NCI-H1105 treated with DMSO at 0.1 percent for 48 hours (cell line): ENCODE measurements at places on chromosomes 3 and 15.

- no peak for DNase-seq
These were observed 363.4 kb downstream of the RBMS3 start for GRCh38 chr3:29644261-29644660.

GRCh38 chr15:97968380-97968779 lies 7.9 kb downstream of the ARRDC4 start:
- no peak for DNase-seq

DNA sequence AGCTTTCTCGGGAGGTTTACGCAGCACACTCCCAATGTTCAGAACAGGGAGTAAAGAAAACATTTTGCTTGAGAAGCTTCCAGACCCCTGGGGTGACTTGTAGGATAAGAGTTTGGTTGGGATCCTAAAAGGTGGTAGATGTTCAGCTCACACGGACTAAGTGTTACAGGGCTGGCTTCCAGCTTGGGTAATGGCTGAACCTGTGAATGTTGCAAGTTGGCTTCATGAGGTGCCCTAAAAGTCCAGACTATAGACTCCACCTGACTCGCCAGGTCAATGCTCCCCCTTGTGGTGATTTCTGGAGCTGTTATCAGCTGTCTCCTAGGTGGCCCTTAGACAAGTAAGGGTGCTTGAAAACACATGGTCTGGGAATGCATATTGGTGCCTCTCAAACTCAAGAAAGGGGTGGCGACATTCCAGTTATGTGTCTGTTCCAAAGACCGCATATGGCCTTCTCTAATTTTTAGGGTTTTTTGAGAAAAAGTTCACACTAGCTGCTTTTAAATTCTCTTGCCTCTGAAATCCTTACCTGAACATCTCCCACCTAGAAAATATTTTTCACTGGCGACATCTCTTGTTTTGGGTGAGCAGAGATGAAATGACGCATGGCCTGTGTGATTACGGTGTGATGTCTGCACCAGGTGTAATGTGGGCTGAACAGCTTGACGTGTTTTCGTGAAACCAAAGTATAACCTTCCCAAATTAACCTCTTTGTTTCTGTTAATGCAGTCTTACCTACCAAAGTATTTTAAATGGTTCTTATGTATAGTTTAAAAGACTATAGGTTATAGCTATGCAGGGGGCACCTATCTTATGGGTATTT lies 175.7 kb upstream of the KBTBD8 start:
- peak; percentile 35 for DNase-seq

GRCh38 chr15:52567871-52568600 lies 794 bp downstream of the ARPP19 start:
- DNase-seq: no peak

DNA sequence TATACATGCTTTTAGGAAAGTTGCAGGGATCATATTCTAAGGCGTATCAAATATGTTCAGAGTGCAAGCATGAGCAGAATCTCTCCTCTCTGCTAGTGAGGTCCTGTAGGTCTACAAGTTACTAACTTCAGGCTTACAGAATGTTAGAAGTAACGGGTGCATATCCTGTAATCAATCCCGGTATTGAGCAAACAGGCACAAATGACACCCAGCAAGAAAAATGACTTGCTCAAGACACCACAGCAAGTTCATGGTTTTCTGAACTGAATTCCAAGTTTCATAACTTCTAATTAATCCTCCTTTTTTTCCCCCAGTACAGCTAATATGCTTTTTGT lies 353.9 kb upstream of the TPRG1 start:
- DNase-seq: no peak

DNA sequence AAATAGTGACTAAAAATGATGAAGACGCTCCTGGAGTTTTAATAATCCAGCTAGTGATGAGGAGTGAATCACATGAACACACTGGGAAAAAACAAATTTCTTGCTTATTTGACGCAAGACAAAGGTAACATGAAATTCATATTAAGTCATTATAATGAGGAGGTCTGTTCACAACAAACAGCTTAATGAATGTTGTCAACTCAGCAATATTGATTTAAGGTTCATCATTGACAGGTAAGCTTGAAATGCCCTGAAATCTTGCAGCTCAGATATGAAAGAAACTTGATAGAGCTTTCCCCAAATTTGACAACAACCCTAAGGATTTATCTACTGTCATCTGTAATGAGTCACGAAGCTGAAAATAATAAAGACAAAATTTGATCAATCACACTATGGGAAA lies 108.1 kb upstream of the SELENOK start:
- DNase-seq: no peak

- DNase-seq: no peak
These were observed 194.9 kb downstream of the FOXP1 start for GRCh38 chr3:71388535-71389120.

- no peak for DNase-seq
These were observed 143.6 kb downstream of the OTOL1 start for GRCh38 chr3:161640181-161640580.

DNA sequence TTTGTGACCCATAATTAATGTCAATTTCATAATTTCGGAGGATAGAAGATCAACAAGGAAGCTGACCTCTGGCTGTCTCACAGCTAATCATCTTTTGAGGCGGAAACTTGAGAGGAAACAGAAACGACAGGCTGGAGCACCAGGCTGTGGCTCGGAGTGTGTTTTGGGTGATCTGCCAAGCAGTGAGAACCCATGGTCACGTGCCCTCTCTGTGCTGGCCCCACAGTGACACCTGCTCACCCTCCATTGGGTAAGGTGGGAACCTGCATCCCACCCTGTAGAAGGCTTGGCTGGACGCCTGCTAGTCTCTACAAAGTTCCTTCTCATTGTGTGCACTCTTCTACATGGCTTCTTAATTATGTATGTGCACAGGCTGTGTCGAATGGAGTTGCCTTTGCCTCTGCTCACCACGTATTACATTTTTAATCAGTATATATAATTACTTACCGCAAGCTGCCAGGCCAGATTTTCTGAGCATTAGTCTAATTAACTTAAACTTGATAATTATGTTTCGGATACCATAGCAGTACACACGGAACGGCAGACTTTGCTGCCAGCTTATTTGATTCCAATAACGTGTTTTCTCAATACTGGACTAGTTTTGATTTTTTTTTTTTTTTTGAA lies 719.4 kb upstream of the CFAP20DC start:
- DNase-seq: peak; percentile 71

DNA sequence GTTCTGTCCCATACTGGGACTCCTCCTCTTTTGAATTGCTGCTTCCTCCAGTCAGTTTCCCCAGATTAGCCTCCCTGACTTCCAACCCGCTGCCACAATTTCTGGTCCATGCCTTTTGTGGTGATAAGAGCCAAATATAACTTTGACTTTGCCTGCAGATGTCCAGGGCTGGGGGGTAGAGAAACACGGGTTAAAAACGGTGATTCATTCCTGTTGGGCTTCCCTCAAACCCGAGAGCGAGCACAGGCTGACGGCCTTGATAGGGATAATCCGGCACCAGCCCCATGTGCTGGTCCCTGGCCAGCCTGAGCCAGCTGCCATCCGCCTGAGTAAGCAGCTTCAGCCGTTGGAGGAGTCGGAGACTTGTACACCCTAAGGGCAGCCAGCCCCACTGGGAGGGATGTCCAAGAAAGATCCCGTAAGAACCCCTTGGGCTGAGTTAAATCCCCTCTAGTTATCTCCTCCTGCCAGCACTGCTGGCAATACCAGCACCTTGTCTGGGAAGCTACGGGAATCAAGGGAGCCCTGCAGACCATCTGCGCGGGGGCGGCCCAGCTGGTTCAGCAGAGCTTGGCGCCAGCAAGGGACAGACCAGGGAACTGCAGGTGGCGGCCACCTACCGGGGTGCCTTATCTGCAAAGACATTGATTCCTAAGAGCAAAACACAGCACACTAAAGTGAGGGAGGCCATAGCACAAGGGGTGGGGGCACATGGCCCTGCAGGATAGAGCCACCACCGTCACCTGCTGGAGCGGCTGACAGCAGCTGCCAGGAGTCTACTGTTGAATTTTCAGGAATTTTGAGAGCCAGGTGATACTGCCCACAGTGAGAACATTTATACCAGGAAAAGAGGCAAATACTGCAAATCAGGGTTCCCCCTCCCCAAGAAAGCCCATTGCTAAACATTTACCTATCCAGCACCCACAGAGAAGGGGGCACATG lies 18.1 kb downstream of the CSPG4 start:
- peak; percentile 31 for DNase-seq

DNA sequence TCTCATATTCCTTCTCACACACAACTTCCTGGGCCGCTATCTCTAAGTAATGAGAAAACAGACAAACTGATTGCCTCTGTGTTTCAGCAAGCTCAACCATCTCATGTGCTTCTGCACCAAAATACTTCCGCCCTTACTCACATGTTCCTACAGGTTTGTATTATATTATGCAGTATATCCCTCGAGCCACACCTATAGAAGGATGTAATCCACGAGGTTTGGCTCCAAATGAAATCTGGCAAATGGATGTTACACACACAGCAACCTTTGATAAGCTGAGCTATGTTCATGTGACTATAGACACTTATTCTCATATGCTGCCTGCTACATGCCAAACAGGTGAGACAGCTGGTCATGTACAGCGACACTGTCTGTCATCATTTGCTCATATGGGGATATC lies 22.6 kb downstream of the CCRL2 start:
- DNase-seq: no peak

DNA sequence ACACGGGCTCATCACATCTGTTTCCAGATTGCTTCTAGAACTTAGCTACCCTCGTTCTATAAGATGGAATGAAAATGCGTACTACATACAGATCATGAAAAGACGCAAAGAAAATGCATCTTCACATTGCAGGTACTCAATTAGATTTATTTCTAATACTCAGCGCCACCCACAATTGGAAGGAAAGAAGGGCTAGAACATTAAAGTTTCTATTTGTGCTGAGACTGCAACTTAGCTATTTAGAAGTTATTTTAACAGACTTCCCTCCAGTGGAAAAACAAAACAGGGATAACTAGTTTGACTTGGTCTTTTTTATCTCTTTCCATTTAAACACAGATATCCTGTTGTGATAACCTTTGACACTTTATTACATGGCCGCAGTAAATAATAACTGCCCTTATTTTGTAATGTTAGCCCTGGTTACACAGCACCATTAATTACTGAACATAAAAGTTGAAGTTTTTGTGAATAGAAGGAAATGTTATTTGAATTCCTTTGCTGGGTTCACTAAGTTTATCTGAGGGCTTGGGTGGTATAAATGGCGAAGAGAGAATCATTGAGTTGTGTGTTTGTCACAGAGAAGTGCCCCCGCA lies 86.9 kb upstream of the SLC25A26 start:
- DNase-seq: no peak

DNA sequence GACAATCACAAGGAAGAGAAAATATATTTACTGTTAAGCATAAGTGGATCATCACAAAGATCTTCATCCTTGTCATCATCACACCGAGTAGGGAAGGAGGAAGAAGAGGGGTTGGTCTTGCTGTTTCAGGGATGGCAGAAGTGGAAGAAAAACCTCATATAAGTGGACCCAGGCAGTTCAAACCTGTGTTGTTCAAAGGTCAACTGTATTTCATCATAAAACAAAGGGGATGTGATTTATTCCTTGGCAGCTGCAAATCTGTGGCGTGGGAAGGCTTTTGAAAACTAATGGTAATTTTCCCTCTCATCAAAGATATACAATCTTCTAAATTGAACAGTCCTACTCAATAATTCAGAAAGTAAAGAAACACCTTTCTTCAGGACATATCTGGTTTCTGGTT lies 129.9 kb upstream of the ABI3BP start:
- DNase-seq: no peak

GRCh38 chr15:81947548-81947947 lies 98.3 kb downstream of the MEX3B start:
- DNase-seq: no peak

- no peak for DNase-seq
These were observed 114.9 kb downstream of the PLD1 start for GRCh38 chr3:171695426-171695825.

- no peak for DNase-seq
These were observed 57.3 kb downstream of the CEP63 start for GRCh38 chr3:134543113-134543512.

- no peak for DNase-seq
These were observed 46.4 kb downstream of the TMEM44 start for GRCh38 chr3:194586836-194587235.

DNA sequence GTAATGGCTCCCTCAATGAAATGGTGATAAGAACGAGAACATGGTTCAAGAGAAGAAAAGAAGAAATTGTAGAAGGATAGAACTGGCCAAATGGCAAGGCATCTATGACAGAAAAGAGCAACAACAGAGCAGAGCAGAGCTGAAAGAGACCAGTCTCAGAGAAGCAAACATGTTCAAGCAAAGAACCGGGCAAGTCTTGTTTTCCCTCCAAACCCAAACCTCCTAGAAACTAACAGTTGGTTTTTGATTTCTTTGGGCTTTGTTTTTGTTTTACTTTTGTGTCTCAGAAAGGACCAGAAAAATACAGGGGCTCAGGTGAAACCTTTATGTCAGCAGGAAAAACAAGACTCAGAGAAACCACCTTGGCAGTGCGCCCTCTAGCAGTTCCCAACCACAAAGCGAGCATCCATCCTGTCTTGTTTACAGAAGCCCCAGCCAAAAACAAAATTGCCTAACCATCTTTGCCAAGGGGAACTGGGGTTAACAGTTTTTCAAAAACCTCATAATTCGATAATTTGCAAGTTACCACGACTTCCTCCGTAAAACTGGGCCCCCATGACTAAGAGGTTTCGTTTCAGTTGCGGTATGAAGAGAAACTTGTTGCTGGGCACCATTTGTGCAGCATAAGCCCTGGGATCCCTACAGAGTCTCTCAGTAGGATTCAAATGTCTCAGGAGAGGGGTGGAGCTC lies 159.2 kb upstream of the SLC24A5 start:
- DNase-seq: peak; percentile 38

DNA sequence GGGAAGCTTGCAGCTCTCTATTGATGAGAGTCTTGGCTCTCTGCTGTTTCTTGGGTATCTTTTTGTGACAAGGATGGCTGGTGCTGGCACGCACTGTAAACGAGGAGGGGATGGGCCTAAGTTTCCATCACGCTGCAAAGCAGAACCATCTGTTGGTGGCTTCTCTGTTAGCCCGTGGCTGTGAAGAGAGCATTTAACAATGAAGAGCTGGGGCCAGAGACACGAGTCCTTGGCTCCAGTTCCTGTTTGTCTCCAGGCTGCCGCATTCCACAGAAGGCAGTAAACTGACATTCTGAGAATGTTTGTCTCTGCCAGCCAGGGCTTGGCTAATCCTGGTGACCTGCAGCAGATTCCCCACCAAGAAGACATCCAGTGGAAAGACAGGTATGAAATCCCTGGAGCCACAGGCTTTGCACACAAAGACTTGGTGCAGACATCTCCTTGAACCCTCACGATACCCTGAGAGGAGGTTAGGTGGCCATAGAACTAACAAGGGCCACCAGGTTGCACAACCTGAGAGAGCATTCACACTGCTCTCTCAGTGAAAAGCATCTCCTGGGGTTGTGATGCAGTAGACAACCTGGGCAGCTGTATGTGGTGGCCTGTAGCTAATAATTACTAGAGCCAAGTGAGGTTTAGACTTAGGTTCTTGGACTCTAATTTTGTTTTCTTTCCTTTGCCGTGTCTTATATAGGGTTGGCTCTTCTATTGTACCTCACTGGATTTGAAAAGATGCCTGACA lies 130.9 kb downstream of the ASB7 start:
- DNase-seq: no peak

DNA sequence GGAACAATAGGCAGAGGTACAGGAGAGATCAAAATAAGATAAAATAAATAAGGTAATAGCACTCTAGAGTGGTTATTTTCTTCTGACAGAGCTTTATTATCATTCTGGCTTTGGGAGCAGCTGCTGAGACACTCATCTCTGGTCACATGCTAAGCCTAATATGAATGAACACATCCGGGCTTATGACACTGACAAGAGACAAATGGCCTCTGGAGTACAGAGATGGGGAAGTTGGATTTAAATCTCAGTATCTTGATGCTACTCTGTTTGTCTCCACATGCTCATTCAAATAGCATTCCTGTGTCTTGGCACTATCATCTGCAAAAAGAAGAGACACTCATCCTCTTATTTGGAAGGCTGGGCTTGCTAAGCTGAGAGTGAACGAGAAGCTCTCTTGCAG lies 55.6 kb downstream of the TMEM45A start:
- peak; percentile 53 for DNase-seq
